ENCODE measurements at places on chromosomes 7 and 10.

GRCh38 chr10:127863231-127863825, 29.4 kb downstream of the CLRN3 start:
- no peak for DNase-seq

DNA sequence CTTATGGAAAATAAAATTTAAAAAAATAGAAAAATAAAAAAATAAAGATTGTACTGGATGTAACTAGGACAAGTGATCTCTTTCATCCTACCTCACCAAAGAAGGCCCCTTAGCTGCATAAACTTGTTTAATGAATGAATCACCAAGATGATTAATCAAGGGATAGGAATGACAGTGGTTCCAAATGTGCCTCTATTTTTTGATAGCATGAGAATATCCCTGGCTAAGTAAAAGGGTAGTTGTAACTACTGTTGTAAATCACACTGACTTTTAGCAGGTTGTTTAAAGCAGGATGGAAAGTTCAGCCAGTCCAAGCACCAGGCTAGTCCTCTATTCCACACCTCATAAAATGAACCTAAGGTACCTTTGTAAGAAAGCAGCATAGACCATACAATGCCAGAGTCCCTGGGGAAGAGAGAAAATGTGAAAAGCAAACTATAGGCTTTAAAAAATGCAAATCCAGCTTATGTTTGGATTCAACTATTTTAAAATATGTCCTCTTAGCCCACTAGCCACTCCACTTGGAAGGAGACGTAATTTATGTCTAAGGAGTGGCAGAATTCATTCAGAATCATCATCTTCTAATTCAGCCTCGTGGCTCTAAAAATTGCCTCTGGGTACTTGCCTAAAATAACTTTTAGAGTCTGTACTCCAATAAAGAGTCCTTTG, 126.8 kb downstream of the SKIDA1 start:
- DNase-seq: peak; percentile 78

- DNase-seq: peak; percentile 98
Measured at GRCh38 chr7:22726907-22727713, at the start of gene IL6. Gene IL6 (plus strand): TSS chr7:22727200. CDS start chr7:22727263, 63 bp downstream.

DNA sequence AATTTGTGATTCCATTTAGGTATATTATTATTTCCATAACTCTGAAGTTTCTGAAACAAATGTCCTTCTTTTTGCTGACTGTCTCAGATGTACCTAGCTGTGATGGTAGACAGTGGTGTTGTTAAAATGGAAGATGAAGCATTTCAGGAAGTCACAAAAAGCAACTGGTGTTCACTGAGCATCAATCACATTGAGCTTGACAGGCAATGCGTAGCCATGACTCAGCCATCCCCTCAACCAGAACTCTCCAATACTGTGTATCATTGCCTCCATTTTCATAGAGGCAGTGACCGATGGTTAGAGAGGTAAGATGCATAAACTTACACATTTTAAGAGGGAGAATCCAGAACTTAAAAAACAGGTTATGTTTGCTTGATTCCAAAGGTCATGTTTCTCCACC, 434.0 kb downstream of the INHBA start:
- DNase-seq: peak; percentile 23

DNA sequence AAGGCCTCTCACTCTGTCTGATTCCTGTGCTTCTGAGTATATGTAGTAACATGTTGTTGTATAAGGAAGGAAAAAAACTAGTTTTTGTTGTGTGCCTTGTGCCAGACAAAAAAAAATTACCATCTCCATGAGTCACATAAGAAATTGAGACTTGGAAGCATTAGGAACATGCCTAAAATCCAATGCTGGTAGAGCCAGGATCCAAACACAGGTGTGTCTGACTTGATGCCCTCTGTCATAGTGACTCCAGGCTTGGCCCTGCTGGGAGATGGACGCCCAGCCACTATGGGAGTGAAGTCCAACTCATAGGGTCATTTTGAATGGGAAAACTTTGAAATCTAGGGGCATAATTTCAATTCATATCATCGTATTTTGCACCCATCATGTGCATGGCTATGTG, 38.0 kb downstream of the PYROXD2 start:
- no peak for DNase-seq

GRCh38 chr10:61747307-61747706, 84.6 kb downstream of the CABCOCO1 start:
- DNase-seq: no peak

All from renal cortical epithelial cell (primary cell).